Stimulated activated naive B cell treated with anti-CD40 and anti-IgM and Interleukin-4, amounts not matched to agents 10 μg/mL and 1 μg/mL and 100 μg/mL, for 72 hours (primary cell): ENCODE measurements at places on chromosomes 12 and 14.
A peak's percentile ranks its signal among the peaks of the same experiment; 100 is the strongest.

GRCh38 chr14:81179631-81180030 is 41.1 kb downstream of the GTF2A1 start:
- DNase-seq = no peak

GRCh38 chr14:73774241-73774570 is 60.0 kb upstream of the PNMA1 start:
- no peak for DNase-seq

- DNase-seq = no peak
These were observed 93.6 kb downstream of the SLC24A4 start for GRCh38 chr14:92416544-92416943.

GRCh38 chr12:79415746-79416435 is 274.9 kb downstream of the PAWR start:
- DNase-seq = no peak

GRCh38 chr12:121812320-121812871 is 8.6 kb downstream of the SETD1B start:
- DNase-seq = no peak

DNA sequence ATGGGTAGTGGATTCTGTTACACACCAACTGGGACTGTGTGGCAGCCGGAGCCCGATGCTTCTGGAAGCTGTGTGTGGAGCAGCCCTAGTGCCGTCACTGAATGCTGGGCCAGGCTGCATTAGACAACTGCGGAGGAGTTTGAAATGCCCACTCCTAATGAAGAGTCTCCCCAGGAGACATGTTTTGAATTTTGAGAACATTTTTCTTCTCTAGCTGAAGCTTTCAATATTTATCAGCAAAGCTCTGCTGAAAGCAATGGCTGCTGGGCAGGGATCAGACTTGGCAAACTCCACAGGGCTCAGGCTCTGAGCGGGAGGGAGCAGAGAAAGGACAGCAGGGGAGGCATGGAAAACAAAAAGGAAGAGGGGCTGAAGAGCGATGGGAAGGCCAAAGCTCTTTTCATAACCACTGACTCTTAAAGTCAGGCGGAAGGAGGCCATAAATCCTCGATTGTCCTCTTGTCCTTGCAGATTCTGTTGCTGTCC is 189.1 kb downstream of the MON2 start:
- DNase-seq = no peak

- no peak for DNase-seq
These were observed 18.6 kb upstream of the KLRB1 start for GRCh38 chr12:9626291-9626690.

DNA sequence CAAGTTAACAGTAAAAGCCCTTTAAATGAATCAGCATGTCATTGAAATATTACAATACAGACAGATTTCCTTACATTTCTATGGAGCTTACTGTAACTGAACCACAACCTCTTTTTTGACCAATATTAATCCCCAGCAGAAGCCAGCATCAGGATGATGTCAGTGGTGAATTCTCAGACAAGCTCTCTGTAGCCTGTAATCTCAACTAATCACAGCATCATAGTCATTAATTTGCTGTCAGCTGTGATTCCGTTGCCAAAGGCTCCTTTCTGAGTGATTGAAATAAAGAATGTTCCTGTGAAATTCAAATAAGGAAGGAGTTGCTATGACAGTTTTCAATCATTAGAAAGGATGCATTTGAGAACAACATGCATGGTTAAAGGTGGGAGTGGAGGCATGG is 323.1 kb downstream of the PDZRN4 start:
- no peak for DNase-seq

DNA sequence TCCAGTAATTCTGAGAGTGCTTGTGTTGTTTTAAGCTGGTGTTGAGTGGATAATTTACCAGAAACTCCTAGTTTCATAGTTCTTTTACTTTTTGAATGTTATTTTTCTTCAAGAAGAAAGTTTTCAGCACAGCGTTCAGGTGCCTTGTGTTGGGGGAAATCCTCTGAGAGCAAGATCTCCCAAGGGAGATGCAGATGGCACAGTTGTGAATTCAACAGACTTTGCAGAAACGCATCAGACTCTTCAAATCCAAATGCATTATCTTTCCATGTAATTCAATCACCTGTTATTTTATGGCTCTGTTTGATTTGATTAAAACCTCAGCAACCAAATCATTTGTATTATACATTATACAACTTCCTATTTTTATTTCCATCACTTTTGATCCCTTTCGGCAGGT is 439.9 kb downstream of the EGLN3 start:
- DNase-seq = no peak

GRCh38 chr14:90678846-90679362 is 137.3 kb downstream of the TTC7B start:
- no peak for DNase-seq

DNA sequence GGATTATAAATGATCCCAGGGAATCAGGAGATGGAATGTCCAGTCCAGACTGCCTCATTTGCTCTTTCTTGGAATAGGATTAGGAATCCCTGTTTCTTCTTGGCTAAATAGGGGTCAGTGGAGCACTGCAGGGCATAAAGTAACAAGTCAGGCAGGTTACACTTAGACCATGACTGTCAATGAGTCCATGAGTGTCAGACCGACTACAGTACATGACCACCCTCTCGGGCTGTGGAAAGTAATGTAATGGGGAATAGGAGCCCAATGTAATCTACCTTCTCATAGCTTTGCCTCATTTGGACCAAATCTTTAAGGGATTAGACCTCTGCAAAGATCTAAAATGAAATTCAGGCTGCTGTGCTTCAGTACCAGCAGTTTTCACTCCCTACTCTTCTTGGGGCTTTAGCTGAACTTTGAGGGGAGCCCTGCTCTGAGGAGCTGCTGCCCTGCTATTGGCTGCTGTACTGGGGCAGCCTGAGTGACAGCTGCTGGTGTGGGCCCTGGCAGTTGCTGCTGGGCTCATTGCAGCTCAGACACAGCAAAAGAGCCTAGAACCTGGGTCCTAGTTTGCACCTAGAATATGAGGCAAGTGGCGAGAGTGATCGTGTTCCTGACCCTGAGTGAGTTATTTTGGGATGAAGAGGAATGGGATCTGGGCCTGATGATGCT is 62.2 kb upstream of the OR4E1 start:
- DNase-seq = no peak

DNA sequence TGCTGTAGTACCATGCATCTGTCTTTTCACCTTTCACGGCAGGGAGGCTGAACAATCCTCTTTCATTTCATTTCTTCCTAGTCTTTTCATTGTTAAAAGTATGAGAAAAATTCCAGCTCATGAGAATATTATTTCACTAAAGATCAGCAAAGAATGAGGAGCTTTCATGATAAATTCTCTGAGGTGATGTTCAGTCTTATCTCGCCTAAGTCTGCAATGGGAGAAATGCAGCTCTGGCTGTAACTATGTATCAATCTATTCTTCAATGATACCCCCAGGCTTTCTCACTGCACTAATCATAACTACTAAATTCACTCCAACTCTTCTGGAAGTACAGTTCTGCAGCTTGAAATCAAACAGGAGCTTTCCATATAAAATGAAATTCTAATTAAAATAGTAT is 15.7 kb downstream of the FOXG1 start:
- no peak for DNase-seq

GRCh38 chr14:105987563-105987962 is 461.2 kb downstream of the TMEM121 start:
- no peak for DNase-seq

- no peak for DNase-seq
These were observed 8.1 kb upstream of the ATXN2 start for GRCh38 chr12:111607239-111607638.

DNA sequence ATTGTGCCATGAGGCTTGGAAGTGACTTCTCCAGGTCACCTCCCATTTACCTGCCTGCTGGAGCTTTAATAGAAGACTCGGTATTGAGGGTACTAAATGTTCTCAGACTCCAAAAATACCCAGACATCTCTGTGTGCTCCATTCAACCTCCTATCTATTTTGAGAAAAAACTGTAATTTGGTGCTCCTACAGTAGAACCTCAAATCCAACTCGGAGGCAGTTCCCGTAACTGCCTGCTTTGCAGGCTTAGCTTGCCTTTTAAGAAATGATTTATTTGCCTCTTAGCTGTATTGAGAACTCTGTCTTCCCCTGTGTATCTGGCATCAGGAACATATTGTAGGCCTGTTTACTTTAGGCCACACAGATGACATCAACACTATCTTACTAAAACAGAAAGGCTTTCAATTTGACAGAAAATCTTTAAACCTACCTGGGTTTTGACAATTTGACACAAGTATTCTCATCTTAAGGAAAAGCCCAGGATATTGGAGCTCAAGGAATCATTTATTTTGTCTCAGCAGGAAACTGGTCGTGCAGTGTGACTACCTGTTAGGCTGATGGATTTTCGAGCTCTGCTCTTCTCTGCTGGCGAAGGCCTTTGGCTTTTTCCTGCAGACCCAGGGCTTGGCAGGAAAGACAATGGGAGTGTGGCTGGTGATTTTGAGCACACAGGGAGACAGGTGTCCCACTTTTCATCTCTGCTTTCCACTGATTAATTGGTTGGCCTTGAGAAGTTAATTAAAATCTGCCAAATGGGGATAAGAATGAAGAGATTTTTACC is 314.8 kb downstream of the SNAPC1 start:
- no peak for DNase-seq

DNA sequence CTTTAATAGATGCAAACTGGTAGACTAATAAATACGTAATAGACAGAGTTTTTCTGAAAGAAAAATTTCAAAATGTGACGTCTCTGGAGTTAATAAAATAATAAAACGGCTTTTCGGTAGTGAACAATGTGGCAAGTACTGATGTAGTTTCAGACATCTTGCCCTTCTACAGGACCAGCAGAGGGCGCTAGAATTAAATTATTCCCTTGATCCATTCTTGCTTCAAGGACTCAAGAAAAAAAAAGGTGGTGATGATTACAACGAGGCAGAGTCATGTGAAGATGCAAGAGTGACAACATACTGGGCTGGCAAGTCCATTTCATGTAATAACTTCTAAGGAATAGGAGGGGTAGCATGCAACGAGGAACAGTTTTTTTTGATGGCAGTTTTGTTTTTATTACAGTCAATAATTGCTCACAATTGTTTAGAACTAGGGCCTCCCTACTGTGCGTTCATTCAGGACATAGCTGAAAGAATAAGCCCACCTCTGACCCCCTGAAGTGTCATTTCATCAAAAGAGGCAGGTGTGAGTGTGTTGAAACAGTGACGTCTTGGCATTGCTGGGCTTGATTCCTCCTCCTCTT is 101.0 kb upstream of the GZMB start:
- DNase-seq = no peak

- no peak for DNase-seq
These were observed 31.2 kb downstream of the GSC start for GRCh38 chr14:94738751-94739150.

DNA sequence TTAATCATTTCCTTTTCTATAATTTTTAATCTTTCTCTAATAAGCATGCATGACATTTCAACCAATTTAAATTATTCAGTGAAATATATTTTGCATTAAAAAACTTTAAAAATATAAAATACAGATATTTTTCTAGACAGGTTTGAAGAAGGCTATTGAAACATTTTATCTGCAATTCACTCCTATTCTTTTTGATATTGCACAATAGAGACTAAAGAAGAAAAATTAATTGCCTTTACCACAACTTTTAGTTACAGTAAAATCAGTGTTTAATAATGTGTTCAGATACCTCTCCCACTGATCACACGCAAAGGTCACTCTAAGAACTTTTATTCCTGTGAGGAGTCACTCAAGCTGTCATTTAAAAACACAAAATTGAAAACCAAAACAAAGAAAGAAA is 1416.7 kb downstream of the FSCB start:
- DNase-seq = no peak

DNA sequence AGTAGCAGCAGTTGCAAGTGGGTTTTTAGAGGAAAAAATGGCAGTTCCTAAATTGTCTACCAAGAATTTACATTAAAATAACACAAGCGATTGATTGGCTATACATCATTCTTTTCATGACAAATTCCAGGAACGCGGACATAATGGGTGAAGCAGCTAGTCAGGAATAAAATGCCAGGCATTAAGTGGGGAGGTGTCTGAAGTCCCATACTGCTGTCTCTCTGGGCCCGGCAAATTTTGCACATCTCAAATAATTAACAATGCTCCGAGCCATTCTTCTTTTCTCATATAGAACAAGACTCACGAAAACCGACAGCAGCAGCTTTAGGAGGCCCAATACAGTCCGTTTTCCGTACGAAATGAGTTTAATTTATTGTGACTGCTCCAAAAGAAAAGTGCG is 696 bp downstream of the RPL36AL start:
- DNase-seq = no peak

DNA sequence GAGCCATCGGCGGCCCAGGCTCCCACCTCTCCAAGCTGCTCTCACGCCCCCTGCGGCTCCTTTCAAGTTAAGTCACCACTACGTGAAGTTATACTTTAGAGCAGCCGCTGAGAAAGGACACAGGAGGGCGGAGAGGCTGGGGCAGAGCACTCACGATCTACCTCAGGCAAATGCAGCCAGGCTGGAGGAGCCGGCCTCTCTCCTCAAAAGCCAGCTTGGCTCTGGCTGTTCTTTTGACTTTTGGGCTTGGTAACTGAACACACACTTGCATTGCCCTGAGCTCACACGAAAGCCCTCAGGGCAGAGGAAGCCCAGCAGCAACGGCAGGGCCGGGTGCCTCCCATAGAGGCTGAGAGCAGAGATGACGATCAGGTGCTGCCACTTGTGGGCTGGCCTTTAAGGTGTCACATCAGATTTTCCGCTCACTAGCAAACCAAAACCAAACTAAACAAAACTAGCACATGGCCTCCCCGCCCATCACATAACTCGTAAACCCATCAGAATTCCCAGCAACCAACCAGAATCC is 75.2 kb downstream of the PITPNM2 start:
- peak; percentile 58 for DNase-seq

DNA sequence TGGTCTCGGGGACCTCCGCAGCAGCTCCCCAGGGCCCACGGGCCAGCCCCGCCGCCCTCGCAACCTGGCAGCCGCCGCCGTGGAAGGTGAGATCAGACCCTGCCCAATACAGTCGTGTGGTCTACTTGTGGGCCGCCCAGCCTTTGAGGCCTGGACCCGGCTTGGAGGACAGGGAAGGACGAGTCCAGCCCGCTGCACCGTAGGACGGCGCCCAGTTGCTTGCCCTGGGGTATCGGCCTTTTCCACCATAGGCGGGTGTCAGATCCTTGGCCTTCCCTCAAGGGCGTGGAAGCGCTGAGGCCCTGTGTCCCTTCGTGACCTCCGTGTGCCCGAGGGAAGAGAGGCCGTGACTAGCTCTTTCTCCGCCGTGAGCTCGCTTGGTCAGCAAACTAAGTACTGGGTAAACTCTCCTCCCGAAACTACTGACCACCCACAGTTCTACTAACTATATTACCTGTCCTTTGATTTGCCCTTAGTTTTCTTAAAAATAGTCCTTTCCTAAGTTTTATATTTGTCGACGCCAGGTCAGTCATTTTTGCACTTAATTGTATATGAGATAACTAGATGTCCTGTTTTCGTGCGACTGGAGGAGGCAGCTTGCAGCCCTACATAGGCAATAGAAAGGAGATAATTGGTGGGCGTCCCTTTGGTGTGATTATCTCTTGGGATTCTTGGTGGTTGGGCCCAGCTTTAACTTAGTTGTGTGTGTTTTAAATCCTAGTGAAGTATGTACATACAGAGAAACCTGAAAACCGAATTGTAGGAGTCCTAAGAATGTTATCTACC is 757 bp downstream of the SLC25A3 start:
- DNase-seq = peak; percentile 32
